Stimulated activated CD4-positive, alpha-beta T cell treated with anti-CD3 and anti-CD28 coated beads, Interleukin-1b, Interleukin-23, amount 100 ng/mL, for 4 hours (primary cell): ENCODE measurements at places on chromosomes 2 and 18.
A peak's percentile ranks its signal among the peaks of the same experiment; 100 is the strongest.

DNA sequence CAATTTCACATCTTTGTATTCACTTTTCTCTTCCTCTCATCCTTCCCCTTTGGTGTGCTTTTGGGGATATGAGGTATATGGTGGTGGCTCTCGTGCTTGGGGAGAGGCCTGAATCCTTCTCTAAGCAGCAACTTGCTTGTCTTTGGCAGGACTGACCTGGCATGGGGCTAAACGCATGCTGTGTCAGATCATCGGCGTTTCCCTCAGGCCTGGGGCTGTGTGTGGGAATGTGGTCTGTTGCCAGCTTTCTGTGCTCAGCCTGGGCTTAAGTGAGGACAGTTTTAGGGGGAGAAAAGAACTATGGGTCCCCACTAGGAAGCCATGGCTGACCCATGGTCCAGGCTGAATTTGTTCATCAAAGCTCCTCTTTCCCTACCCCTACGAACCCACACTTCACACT is 60.7 kb downstream of the TET3 start:
- DNase-seq = no peak

DNA sequence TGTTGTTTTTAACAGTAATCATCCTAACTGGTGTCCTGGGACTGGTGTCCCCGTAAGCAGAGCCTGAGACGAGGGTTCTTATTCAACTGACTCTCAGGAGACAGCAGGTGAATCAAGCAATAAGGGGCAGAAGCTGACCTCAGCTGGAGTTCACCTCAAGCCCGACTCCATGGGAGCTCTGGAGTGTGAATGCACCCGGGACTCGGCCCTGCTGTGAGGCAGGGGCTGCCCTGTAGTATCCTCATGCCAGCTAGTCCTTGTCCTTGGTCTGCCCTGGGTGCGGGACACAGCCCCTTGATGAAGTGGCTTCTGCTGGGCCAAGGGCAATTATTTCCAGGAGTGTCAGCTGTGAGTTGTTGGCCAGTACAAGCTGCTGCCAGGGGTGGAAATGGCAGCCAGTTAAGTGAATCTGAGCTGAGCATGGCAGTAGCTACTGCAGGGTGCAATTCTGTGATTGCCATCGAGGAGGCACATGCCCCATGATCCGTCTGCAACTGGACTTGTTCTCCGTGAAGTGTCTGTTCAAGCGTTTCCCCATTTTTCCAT is 54.9 kb upstream of the OTOS start:
- DNase-seq = no peak

- no peak for DNase-seq
Measured at GRCh38 chr2:210687786-210688470, 131.5 kb downstream of the CPS1 start.

- DNase-seq = no peak
Measured at GRCh38 chr18:67301592-67301991, 214.9 kb downstream of the DSEL start.

GRCh38 chr18:59459369-59460071 is 100.5 kb upstream of the LMAN1 start:
- DNase-seq = no peak

- DNase-seq = no peak
Measured at GRCh38 chr2:200127848-200128247, 172.5 kb downstream of the MAIP1 start.

- no peak for DNase-seq
Measured at GRCh38 chr2:16691261-16691660, 25.6 kb upstream of the CYRIA start.

GRCh38 chr2:29627279-29627711 is 294.1 kb downstream of the ALK start:
- DNase-seq = no peak

DNA sequence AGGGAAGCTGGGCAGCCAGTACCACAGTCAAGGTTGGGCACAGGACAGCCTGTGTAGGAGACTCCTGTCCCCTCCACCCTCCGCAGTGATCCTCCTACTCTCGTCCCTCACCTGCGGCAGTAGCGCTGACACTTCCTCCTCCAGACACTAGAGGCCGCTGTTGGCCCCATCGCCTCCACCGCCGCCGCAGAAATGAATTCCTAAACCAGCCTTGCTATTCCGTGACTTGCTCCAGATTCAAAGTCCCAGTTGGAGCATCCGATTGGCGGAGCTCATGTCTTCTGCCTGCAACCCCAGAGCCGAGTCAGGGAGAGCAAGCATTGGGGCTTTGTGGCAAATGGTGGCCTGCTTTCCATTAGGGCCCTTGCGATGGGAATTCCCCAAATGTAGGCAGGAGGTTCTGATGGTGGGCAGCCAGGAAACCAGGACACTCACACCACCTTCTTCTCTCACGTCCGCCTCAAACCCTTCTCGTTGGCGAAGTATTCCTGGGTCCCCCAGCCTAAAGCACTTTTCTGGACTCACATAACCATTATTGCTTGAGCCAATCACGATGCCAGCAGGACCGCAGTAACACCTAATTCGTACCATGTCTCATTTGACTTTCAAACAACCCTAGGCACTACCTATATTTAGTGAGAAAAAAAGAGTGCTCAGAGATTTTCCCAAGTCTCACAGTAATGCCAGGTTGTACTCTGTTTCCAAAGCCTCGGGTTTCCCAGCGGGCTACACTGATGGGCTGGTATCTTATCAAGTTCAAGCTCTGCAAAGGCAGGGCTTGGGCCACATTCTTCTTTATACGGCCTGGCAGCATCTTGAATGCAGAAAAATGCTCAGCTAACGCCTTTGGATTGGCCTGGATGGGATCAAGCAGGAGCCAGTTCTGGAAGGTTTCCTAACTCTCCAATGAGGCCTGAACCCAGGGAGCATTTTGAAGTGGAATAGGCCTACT is 1.2 kb upstream of the DNAJB2 start:
- DNase-seq = peak; percentile 70

DNA sequence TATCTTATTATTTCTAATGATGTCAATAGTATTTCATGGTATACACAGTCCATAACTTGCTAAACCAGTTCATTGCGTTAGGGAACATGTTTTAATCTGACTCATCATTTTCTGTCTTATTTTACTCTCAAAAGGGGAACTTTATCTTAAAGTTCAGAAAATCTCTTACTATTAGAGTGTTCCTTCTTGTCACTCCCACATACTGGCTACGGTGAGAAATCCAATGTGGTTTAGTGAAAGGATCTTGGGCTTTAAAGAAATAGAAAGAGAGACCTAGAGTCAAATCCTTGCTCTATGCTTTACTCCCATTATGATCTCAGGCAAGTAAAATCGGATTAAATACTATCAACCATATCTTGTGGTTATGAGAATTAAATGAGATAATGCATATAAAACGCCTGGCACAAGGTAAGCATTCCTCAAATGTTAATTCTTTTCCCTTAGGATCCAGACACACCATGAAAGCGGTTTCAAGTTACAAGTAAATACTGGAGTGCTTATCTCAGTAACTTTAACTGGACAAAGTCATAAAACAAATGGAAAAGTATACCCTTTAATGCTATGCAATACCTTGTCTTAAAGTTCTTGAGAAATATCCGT is 576.0 kb downstream of the ARHGAP15 start:
- DNase-seq = no peak

GRCh38 chr2:193963472-193964119 is 1693.4 kb upstream of the SLC39A10 start:
- no peak for DNase-seq

DNA sequence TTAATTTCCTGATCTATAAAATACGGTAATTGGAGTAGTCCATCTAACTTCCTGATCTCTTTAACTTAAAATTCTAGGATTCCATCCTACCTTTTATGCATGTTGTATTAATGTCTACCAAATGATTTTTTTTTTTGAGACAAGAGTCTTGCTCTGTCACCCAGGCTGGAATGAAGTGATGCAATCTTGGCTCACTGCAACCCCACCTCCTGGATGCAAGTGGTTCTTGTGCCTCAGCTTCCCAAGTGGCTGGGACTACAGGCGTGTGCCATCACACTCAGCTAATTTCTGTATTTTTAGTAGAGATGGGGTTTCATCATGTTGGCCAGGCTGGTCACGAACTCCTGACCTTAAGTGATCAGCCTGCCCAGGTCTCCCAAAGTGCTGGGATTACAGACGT is 47.8 kb downstream of the CFAP36 start:
- no peak for DNase-seq

GRCh38 chr2:76946631-76947145 is 575.5 kb downstream of the LRRTM4 start:
- DNase-seq = no peak

DNA sequence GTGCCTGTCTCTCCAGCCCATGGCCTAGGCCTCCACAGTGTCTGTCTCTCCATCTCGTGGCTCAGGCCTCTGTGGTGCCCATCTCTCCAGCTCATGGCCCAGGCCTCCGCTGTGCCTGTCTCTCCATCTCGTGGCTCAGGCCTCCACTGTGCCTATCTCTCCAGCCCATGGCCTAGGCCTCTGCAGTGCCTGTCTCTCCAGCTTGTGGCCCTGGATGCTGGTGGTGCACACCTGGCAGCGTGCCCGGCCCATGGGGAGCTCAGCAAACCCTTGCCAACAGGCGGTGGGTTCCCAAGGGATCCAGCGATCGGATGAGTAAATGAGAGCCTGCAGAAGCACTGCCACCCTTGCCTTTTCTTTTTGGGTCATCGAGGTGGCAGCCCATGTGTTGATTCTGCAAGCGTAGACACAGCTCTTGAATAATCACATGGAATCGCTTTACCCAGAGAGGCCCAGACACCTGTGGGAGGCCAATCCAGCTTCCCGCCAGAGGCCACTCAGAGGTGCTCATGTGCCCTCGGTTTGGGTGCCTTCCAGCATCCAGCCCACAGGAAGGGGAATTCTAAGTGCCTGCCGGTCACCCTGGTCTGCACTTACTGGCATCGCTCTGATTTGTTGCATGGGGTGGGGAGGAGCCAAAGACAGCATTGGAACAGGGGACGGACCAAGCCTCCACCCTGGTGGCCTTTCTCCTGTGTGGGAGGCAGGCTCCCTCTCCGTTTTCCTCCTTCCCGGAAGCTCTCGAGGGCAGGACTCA is 101.8 kb upstream of the HDAC4 start:
- DNase-seq = no peak

GRCh38 chr2:98464772-98465310 is 20.2 kb downstream of the INPP4A start:
- DNase-seq = no peak
